Activated CD8-positive, alpha-beta memory T cell treated with anti-CD3 and anti-CD28 coated beads, Interleukin-2, amount 50 U/mL, for 4 hours (primary cell): ENCODE measurements at places on chromosomes 3 and 15.

- DNase-seq: no peak
Measured at GRCh38 chr15:79680720-79681119, 216.1 kb downstream of the MTHFS start.

DNA sequence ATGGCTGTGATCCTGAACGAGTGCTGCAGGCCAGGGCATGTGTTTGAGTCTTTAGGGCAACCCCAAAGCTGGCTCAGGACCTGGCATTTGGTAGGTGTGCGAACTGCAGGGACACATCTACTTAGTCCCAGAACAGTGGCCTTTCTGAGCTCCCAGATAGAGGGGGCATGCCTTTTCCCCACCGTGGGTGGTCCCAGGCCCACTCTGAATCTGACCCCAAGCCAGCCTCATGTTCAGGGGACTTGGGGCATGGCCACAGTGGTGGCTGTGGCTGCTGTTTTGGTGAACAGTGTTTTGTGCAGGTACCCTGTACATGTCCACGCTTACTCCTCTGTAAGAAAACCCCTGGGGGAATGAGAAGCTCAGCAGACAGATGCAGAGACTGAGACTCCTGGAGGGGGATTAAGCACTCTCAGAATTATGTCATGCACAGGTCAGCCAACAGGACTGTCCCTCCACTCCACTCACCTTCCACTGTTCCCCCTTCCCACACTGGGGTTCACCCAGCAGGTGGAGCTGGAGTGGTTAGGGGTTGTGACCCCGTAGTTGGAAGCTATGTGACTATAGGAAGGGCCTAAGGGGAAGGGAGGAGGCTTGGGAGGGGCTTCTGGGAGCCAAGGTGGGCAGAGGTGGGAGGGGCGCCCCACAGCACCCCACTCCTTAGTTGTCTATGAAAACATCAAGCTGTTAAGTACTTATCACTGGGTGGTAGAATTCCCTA is 16.4 kb downstream of the ESYT3 start:
- DNase-seq: no peak

- DNase-seq: no peak
Measured at GRCh38 chr15:38461066-38461833, 7.3 kb downstream of the FAM98B start.

- no peak for DNase-seq
Measured at GRCh38 chr3:83601704-83602103, 1357.1 kb upstream of the CADM2 start.

GRCh38 chr3:127037418-127037841 is 54.5 kb downstream of the PLXNA1 start:
- no peak for DNase-seq

- no peak for DNase-seq
Measured at GRCh38 chr3:100720426-100720825, 11.1 kb downstream of the TFG start.

DNA sequence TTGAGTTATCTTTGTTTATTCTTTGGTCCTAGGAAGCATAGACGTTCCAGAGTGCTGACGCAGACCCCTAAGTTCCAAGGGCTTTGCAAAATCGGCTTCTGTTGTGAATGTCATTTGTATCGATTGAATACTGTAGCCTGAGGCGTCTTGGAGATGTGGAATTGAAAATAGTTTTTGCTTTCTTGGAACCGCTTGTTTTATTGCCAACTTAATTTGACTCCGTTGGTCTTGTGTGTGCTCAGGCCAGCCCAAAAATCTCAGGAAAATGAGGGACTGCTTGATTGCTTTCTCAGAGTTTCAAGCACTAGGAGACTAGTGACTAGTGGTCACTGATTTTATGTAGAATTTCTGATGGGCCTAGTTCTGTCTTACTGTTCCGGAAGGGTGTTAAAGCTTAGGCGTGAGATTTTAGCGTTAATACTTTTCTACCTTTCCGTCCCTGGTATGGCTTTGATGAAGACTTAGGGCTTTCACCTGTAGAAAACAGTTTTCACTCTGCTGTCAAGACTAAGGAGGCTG is 263 bp upstream of the UTS2B start:
- DNase-seq: no peak

DNA sequence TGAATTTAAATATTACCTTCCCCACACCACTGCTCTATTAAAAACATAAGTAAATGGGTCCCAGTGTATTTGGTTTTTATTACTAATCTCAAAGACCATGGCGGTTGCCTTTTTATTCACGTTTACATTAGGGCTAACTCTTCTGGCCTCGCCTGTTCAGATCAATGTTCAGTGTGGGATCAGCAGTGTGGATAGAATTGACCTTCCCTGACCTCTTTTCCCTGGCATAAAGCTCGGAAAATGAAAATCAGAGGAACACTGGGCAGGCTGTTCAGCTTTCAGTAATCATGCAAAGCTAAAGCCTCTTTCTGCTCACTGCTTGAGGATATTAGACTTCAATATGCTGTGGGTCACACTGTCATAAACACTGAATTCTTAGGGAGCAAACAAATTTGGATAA is 422.6 kb upstream of the ONECUT1 start:
- DNase-seq: no peak

- no peak for DNase-seq
Measured at GRCh38 chr15:40871749-40872617, 2.1 kb downstream of the RHOV start.

GRCh38 chr3:68893600-68894239 is 38.6 kb downstream of the TAFA4 start:
- DNase-seq: no peak

DNA sequence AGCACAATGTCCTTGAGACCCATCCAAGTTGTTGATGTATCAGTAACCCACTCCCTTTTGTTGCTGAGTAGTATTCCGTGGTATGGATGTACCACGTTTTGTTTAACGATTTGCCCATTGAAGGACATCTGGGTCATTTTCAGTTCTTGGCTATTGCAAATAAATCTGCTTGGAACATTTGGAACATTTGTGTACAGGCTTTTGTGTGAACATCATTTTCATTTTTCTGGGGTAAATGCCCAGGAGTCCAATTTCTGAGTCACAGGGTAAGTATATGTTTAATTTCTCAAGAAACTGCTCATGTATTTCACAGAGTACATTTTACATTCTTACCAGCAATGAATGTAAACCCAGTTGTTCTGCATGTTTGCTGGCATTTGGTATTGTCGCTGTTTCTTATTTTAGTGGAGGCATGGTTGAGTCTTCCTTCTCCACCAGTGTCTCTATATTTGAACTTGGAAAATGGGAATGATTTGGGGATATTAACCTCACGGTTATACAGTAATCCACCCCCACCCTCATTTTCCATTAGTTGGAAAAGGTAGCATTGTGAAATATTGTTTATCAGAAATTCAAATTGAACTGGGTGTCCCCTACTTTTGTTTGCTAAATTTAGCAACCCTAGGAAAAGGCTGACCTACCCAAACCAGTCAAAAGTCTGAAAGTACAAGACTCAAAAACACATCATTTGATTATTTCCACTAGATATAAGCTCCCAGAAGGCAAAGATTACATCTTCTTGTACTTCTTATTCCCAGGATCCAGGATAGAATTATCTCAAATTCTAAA is 30.8 kb downstream of the POMGNT2 start:
- DNase-seq: no peak

- DNase-seq: no peak
Measured at GRCh38 chr15:89502867-89503595, 6.6 kb upstream of the RHCG start.

GRCh38 chr3:127216415-127217261 is 23.7 kb downstream of the PRR23E start:
- DNase-seq: no peak

DNA sequence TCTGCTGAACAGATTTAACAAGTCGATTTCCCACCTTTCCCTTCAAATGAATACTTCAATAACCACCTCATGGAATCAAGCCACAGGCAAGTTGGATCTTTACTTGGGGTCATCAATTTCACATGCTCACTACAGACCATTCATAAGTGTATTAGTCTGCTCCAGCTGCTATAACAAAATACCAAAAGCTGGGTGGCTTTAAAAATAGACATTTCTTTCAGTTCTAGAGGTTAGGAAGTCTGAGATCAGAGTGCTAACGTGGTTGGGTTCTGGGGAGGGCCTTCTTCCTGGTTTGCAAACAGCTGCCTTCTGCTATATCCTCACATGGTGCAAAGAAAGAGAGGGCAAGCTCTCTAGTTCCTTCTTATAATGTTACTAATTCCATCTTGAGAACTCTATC is 5.1 kb downstream of the GPR176 start:
- DNase-seq: no peak

DNA sequence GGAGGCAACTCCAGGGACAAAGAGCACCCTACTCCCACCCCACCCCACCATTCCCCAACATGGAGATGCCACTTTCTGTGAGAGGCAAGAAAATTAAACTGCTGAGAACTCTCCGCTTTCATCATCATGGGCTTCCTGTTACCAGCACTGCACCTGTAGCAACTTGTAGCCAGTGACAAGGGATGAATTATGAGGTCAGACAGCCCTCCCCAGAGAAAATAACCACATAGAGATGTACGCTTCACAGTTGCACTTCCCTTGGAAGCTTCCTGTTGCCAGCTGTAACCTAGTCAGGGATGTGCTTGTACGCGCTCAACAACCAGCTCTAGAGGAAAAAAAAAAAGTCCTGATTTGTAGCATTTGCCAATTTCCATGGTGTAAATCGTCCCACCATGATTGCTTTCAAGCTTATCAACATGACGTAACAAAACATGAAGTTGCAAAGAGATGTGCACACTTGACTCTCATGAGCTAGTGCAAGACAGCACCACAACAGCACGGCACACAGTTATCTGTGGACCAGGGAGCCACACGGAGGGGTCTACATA is 145.4 kb downstream of the RAB11A start:
- no peak for DNase-seq

- no peak for DNase-seq
Measured at GRCh38 chr3:55330756-55331155, 156.3 kb downstream of the WNT5A start.

DNA sequence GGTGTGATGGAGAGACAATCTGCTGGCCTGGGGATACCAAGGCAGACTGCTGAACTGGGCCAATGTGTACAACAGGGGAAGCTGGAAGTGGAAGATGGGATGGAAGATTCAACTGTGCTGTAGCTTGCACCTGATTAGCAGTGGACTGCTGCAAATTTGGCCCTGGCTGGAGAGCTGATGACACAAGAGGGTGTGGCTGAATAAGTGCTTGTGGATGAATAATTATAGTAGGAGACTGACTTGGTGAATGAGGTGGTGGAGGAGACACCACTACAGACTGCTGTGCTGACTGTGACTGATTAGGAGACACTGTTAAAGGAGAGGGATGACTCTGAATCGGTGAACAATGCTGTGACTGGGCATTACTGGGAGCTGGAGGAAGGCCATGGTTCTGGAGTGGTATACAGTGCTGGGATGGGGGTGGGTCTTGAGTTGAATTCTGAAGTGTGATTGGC is 52.5 kb downstream of the PHC3 start:
- no peak for DNase-seq

DNA sequence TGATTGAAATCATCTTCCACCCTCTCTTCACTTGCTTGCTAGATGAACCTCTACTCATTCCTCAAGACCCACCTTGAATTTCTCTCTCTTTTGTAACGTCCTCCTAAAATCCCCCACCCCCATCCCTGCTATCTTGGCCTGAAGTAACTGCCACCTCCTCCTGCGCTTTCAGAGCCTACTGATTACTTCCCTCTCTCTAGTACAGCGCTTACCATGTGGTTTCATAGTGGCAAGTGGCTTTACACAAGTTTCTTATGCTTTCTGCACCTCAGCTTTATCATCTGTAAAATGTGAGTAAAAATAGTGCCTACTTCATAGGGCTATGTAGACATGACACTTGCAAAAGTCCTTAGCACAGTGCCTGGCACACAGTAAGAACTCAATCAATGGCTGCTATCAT is 28.7 kb upstream of the DAZL start:
- DNase-seq: no peak

GRCh38 chr3:144129536-144130214 is 158.1 kb downstream of the DIPK2A start:
- DNase-seq: no peak

GRCh38 chr3:183233966-183234365 is 19.1 kb upstream of the B3GNT5 start:
- no peak for DNase-seq

DNA sequence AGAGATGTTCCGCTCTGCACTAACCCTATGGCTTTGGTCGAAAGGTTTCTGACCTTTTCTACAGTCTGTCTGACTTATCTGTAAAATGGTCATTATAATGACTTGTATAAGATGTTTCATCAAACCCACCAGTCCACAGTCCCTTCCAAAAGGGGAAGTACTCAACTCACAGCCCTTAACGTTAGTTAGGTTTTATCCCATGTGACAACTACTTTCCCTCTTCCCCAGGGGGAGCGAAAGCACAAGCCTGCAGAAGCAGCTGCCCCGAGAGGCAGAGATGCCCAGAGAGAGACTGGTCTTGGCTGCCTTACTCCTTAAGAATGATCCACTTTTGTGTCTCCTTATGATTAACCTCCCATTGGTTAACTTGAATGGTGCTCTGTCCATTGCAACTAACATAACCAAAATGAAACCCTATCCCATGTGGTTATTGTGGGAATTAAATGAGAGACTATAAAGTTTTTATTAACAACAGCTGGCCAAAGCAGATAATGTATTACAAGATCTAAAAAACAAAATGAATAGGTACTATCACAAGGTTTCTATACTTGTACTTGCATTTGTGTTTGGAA is 6.4 kb downstream of the ASTE1 start:
- DNase-seq: no peak

GRCh38 chr15:25903024-25903581 is 40.0 kb upstream of the ATP10A start:
- no peak for DNase-seq

GRCh38 chr15:72033711-72034110 is 84.2 kb downstream of the MYO9A start:
- DNase-seq: no peak

DNA sequence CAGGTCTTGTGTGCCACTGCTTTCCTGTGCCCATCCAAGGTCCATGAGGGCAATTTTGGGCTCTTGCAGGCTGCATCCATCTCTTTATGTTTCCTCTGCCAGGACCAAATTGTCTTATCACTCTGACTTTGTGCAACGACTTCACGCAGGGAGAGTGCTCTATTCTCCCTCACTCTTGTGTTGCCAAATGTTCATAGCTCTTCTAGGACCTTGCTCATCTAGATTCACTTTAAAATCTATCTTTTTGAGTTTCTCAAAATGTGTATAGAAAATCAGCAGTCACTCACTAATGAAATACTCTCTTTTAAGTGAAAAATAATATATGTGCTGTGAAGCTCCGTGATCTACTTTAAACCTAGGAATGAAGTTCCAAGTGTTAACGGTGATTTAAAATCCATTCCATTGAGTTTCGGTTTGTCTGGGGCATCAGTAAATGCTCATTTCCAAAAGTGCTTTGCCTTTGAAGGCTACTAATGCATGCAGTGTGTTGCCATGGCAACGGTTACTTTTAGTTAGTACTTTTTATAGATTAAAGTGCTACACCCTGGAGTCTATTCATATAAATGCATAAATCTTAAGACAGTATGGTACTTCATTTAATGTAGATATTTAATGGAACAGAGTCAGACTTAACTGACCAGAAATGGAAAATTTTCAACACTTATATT is 46.6 kb upstream of the GOLGA8J start:
- no peak for DNase-seq

- DNase-seq: no peak
Measured at GRCh38 chr15:64693134-64693533, 82.3 kb downstream of the RBPMS2 start.
